ENCODE measurements at places on chromosomes 4 and X. TPM values are rescaled to one million over a fixed set of nuclear protein-coding genes. Genes with fewer than 3 reads are reported as not detected.

The RTL5 gene
- 16.1 TPM for total RNA-seq

The GSPT2 gene
- total RNA-seq, result 19.2 TPM

The SGMS2 gene
- total RNA-seq, result 79.0 TPM

The CAPN6 gene
- 7.8 TPM for total RNA-seq

The TEC gene
- total RNA-seq, result 1.8 TPM

The CACNA1F gene
- total RNA-seq, result 0.48 TPM

The WDR1 gene
- 313 TPM for total RNA-seq

The SPON2 gene
- 8.8 TPM for total RNA-seq

The PAGE5 gene
- not detected for total RNA-seq

The DNAAF6 gene
- total RNA-seq, result not detected

The SPOCK3 gene
- total RNA-seq, result 7.1 TPM

- DNase-seq, result no peak
- H3K4me1 ChIP-seq, result peaks cover 60% of the 10 kb centered on the region
- peaks cover 5% of the 10 kb centered on the region for H3K36me3 ChIP-seq
- H3K4me3 ChIP-seq, result peak overlapping the region; percentile 98
Observed at GRCh38 chr4:8439914-8440491, 520 bp downstream of the ACOX3 start.

DNA sequence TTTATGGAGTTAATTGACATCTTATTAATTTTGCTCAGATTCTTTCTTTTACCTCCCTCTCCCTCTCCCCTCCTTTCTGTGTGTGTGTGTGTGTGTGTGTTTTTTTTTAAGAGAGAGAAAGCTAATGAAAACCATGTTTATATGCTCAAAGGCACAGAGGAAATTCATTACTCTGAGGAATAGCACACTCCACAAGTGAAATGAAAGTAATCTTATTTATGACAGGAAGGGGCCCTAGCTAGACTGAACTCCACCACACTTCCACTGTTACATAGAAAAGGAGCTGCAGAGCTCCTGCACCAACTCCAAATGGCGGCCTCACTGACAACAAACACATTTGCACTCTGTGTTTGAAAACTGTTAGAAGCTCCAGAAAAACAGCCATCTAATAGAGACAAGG lies 150.6 kb downstream of the RASL11B start:
- H3K4me3 ChIP-seq, result peak overlapping the region; percentile 56
- peaks cover 79% of the 10 kb centered on the region for H3K4me1 ChIP-seq
- peaks cover 2% of the 10 kb centered on the region for H3K36me3 ChIP-seq

GRCh38 chr4:168664242-168664891 lies 167.5 kb downstream of the PALLD start:
- no peak overlapping the region for H3K27ac ChIP-seq
- peaks cover 56% of the 10 kb centered on the region for H3K4me1 ChIP-seq
- H3K27me3 ChIP-seq, result peaks cover 8% of the 10 kb centered on the region
- H3K4me3 ChIP-seq, result no peak overlapping the region
- DNase-seq, result no peak

DNA sequence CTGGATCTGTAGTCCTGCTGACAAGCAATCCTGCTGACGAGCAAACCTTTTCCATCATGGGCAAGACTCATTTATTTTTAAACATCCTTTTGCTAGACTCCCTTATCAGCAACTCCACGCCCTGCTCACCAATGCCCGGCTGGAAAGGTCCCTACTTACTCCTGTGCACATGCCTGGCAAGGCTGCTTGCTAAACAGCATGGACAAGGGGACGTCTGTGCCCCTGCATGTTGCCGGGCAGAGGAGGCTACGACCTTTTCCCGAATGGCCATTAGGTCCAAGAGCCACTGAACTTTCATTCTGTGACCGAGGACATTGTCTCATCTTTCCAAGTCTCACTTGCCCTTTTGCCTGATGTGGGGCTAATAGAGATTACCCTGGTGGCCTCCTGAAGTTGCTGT lies 98.6 kb downstream of the MGST2 start:
- H3K36me3 ChIP-seq, result peaks cover 4% of the 10 kb centered on the region
- H3K27me3 ChIP-seq, result no peaks in the 10 kb centered on the region
- peaks cover 35% of the 10 kb centered on the region for H3K4me1 ChIP-seq
- DNase-seq, result no peak
- H3K27ac ChIP-seq, result no peak overlapping the region
- no peak overlapping the region for H3K4me3 ChIP-seq

GRCh38 chr4:8597791-8598190 lies 5.2 kb downstream of the CPZ start:
- DNase-seq, result no peak
- H3K36me3 ChIP-seq, result no peaks in the 10 kb centered on the region
- H3K27ac ChIP-seq, result no peak overlapping the region
- no peak overlapping the region for H3K4me3 ChIP-seq
- H3K27me3 ChIP-seq, result peaks cover 14% of the 10 kb centered on the region

- H3K4me1 ChIP-seq, result peaks cover 30% of the 10 kb centered on the region
- peaks cover 18% of the 10 kb centered on the region for H3K36me3 ChIP-seq
- DNase-seq, result no peak
- H3K4me3 ChIP-seq, result no peak overlapping the region
Observed at GRCh38 chr4:76758290-76758882, 139.6 kb downstream of the SOWAHB start.

DNA sequence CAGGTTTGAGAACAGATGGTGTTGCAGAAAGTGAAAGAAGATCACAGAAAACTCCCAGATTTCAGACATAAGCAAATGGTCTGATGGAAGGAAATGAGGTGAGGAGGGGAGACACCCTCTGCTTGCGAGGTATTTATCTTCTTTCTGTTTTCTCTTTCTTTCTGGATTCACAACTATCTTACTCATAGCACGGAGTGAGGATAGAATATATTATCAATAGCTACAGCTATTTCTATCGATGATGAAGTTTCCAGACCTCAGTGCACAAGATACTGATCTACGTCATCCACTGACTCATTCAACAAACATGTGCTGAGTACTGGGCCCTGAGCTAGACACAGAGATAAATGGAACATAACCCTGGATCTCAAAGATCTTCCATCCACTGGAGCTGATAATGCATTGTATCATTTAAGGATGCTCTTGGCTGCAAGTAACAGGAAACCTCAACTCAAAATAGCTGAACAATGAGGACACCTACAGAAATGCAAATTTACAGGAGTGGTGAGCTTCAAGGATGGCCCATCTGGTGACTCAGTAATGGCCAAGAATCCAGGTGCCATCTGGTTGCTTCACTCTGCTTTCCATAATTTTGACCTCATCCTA lies 21.2 kb downstream of the SLC2A9 start:
- peaks cover 5% of the 10 kb centered on the region for H3K27me3 ChIP-seq
- H3K4me3 ChIP-seq, result no peak overlapping the region
- H3K36me3 ChIP-seq, result no peaks in the 10 kb centered on the region
- no peak for DNase-seq

DNA sequence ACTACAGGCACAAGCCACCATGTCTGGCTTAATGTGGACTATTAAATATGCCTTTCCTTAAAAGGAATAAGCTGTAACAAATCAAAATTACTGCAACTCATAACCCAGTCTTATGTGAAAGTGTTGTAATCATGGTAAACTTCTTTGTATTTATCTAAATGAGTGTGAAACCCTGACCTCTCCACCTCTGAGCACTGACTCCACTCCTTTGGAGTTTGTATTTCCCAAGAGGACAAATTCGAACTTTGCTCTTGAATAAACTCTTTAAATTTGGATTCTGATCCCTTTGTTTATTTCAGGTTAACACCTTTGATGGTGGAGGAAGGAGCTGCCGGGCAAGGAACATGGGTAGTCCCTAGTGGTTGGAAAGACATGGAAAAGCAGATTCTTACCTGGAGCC lies 48.3 kb upstream of the FAM9A start:
- no peak overlapping the region for H3K27ac ChIP-seq
- DNase-seq, result no peak
- no peak overlapping the region for H3K4me3 ChIP-seq
- no peaks in the 10 kb centered on the region for H3K4me1 ChIP-seq
- H3K36me3 ChIP-seq, result no peaks in the 10 kb centered on the region

DNA sequence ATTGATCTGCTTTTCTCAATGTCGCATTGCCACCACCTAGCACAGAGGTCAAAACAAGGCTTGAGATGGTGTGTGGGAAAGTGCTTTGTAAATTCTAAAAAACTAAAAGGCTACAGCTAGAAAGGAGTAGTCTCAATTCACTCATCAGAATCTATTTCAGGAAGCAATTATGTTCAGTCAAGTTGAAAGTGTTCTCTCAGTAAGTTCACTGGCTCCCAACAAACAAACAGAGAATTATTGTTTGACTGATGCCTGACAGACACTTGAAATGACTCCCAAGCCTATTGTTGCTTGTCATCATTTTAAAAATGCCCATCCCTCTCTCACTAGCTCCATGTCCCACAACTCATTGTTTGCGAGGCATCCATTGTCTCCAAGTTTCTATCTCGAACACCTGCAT lies 419.6 kb upstream of the CPEB2 start:
- no peak for DNase-seq
- H3K36me3 ChIP-seq, result no peaks in the 10 kb centered on the region
- no peaks in the 10 kb centered on the region for H3K4me1 ChIP-seq
- H3K27ac ChIP-seq, result no peak overlapping the region
- H3K27me3 ChIP-seq, result no peaks in the 10 kb centered on the region
- no peak overlapping the region for H3K4me3 ChIP-seq

- no peaks in the 10 kb centered on the region for H3K4me1 ChIP-seq
- DNase-seq, result peak; percentile 13
- no peak overlapping the region for H3K4me3 ChIP-seq
Observed at GRCh38 chrX:64190136-64190740, 15.3 kb downstream of the AMER1 start.

DNA sequence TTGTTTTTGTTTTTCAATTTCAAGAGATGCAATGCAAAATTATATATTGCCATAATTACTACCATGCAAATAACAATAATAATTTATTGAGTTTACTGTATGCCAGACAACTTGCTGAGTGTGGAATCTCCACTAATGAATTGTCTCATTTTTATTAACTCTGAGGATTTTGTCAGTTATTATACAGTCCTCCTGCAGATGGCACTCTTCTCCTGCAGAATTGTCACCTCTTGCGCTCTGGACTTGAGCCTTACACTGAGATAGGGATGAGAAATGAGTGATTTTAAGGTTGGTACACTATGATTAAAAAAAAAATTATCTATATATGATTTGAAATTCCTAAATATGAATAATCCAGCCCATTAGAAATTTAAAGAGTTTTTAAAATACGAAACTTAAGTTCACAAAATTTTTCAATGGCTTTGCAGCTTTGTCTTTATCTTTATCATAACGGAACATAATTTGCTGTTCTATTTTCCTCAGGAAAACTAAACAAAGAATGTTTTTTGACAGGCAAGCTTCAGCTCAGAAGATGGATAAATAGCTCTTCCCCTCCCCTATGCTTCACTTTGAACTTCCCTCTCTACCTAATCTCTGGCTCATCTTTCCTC lies 12.7 kb upstream of the PAQR3 start:
- H3K27me3 ChIP-seq, result peaks cover 28% of the 10 kb centered on the region
- no peak overlapping the region for H3K27ac ChIP-seq
- H3K4me1 ChIP-seq, result peaks cover 8% of the 10 kb centered on the region
- no peaks in the 10 kb centered on the region for H3K36me3 ChIP-seq
- H3K4me3 ChIP-seq, result no peak overlapping the region
- DNase-seq, result no peak

- H3K27me3 ChIP-seq, result no peaks in the 10 kb centered on the region
- H3K36me3 ChIP-seq, result peaks cover 15% of the 10 kb centered on the region
- no peak overlapping the region for H3K27ac ChIP-seq
- no peaks in the 10 kb centered on the region for H3K4me1 ChIP-seq
- no peak for DNase-seq
- peak overlapping the region; percentile 45 for H3K4me3 ChIP-seq
Observed at GRCh38 chrX:155218777-155219176, 2.5 kb downstream of the VBP1 start.

DNA sequence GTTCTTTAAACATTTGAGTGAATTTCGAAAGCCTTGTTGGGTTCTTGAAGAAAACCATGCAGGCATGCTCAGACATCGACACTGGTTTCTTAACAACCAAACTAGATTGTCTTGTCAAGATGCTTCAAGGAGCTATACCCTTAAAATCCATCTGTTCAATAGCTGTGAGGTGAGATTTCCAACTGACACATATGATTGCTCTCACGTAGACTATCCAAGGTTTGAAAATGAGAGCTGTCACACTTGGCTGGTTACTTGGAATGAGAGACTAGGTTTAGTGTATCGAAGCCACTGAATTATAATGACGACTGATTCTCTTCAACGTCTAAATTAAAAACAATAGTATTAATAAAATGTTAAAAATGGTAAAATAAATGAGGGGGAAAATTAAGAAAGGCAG lies 2725.5 kb downstream of the ARAP2 start:
- peaks cover 5% of the 10 kb centered on the region for H3K36me3 ChIP-seq
- no peak overlapping the region for H3K27ac ChIP-seq
- H3K4me3 ChIP-seq, result no peak overlapping the region
- no peaks in the 10 kb centered on the region for H3K27me3 ChIP-seq

GRCh38 chrX:129718676-129719075 lies 20.1 kb upstream of the XPNPEP2 start:
- no peak for DNase-seq
- no peak overlapping the region for H3K27ac ChIP-seq
- H3K4me1 ChIP-seq, result no peaks in the 10 kb centered on the region
- no peaks in the 10 kb centered on the region for H3K36me3 ChIP-seq
- H3K27me3 ChIP-seq, result no peaks in the 10 kb centered on the region
- no peak overlapping the region for H3K4me3 ChIP-seq

DNA sequence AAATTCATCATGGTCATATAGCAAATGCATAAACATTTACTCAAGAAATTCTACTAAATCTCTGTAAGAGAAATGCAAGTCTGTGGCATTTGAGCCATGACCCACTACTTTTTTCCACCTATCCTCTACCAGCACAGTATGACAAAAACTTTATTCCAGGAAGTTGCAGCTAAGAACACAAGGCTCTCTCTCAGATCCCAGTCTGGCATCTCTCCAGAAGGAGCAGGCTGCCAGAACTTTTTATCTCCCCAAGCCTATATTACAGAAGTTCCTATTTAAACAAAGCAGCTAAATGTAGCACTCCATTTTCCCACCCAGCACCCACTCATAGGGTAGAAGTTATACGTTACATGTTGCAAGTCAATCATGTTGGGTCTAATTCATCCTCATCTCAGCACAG lies 49.3 kb upstream of the EPGN start:
- no peaks in the 10 kb centered on the region for H3K27me3 ChIP-seq
- H3K27ac ChIP-seq, result no peak overlapping the region
- H3K4me1 ChIP-seq, result no peaks in the 10 kb centered on the region
- no peak overlapping the region for H3K4me3 ChIP-seq
- no peaks in the 10 kb centered on the region for H3K36me3 ChIP-seq

DNA sequence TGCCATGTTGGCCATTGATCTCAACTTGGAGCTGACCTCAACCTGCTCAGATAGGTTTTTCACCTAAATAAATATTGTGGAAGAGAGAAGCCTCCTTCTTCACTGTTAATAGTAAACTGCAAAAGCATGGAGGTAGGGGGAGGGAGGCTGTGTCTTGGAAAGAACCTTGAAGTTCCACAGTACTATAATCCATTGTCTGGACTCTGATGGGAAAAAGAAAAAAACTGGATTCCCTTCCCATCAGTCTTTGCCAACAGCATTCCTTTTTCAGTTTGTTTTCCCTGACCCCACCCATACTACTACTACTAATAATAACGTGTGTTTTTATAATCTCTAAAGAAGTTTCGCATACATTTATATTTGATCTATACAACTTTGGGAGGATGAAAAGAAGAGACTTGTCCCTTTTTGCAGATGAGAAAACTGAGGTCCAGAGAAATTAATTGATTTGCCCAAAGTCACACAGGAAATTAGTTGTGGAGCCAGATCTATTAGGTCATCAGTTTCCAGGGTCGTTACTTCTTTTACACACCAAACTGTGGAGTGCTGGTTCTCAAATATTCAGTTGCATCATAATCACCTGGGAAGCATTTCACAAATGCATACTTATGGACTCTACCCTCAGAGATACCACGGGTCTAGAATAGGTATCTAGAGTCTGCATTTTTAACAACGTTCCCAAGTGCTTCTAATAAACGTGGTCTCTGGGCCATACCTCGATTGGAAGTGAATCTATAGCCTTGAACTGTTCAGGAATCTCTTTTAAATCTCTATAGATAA lies 59.1 kb downstream of the LUZP4 start:
- no peaks in the 10 kb centered on the region for H3K27me3 ChIP-seq
- no peak overlapping the region for H3K4me3 ChIP-seq
- H3K36me3 ChIP-seq, result no peaks in the 10 kb centered on the region
- H3K4me1 ChIP-seq, result peaks cover 26% of the 10 kb centered on the region
